ENCODE measurements at places on chromosomes 7 and 10.

DNA sequence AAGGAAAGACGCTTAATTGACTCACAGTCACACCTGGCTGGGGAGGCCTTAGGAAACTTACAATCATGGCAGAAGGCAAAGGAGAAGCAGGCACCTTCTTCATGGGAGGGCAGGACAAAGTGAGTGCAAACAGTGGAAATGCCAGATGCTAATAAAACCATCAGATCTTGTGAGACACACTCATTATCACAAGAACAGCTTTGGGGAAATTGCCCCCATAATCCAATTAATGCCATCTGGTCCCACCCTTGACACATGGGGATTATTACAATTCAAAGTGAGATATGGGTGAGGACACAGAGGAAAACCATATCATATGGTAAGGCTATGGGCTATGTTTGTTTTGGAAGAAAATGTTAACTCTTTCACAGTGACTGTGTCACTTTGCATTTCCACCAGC lies 1272.5 kb upstream of the CELF2 start:
- no peak for DNase-seq

GRCh38 chr10:74859546-74859945 lies 33.1 kb downstream of the KAT6B start:
- no peak for DNase-seq

GRCh38 chr10:62907470-62908212 lies 91.5 kb upstream of the EGR2 start:
- DNase-seq, result no peak

GRCh38 chr7:50709151-50709550 lies 73.5 kb downstream of the GRB10 start:
- DNase-seq, result no peak

DNA sequence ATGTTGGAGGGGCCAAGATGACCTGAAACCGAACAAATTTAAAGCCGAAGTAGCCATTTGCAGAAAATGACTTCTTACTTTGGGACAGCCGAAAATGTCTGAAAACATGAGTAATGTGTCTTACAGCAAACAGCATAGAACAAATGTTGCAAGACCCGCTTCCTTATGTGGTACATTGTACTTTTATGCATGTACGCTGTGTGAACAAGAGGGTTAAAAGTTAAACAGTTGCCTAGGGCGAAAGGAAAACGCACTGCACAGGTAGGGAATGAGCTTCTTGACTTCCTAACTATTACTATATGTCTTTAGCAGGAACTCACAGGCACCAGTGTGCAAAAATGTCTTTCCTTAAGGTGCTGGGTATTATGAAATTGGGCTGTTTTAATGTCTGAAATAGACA lies 303.5 kb upstream of the MGMT start:
- DNase-seq, result no peak

DNA sequence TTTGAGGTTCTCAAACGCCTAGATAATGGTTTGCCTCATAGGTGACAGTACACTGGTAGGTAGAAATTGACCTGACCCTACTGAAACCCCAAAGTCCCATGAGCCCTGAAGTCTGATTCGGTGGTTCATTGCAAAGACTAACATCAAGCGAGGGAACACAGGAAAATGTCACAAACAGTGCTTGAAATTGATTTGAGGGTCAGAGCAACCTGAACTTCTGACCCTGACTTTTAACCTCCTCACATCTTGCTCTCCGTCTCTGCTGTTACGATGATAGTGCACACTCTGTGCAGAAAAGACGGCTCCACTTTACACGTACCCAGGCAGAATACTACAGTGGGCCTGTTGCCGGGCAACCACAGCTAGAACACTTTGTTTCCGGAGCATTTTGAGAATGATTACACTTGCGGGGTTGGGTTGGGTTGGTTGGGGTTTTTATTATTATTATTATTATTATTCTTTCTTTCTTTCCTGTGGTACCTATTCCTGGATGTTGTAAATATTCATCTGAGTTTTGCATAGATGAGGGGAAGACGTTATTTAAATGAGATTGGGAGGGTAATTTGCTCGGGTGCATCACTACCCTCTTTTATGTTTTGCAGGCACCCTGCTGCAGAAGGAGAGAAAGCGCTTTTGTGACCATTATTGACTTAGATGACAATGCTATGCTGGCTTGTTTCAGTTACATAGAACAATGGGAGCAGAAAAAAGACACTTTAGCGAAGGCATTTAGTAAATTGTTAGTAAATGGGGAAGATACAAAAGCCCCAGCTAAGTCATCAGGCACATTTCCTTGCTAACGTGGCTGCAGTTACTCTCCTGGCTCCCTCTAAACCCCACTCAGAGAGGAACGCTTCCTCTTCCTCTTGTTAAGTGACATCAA lies 438.1 kb upstream of the NRP1 start:
- no peak for DNase-seq

DNA sequence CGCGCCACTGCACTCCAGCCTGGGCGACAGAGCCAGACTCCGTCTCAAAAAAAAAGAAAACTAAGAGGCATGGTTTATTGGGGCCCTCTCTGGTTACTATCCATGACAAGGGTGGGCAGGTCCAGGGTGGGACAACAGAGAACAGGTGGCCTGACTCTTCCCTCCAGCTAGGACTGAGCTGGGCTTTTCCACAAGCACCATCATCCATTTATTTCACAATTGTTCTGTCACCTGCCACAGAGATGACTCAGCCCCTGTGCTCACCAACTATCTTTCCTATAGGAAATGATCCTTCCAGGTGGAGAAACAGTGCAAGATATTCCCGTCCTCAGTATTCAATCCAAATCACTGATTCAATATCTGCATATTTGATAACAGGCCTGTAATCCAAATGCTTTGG lies 44.9 kb upstream of the MYL10 start:
- DNase-seq, result no peak

DNA sequence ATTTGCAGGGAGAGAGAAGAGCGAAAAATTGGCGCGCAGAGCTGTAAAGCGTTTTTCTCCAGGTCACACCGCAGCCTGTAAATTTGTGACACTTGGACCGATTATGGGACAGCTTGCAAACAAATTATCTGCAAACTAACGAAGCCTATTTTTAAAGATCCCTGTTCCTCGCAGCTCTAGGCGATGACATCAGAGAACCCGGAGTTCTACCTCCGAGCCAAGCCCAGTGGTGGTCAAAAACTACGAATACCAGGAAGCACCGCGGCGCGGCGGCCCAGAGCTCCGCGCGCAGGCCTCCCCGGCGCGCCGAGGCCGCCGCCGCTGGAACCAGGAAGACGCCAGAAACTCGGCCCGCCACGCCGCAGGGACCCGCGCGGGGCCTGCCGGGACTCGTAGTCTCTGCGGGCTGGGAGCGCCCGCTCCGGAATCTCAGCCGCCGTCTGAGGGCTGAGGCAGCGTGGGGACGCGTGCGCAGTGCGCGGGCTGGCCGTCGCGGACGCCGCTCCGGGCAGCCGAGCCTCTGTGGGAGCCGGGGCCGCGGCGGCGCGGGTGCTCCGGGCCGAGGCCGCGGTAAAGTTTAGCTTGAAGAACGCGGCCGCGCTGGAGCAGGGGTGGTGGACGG lies at the start of gene PLEKHA1:
Gene PLEKHA1, plus strand, starts transcription at position 472 of the 622 bp plus-strand sequence. CDS start 18,493 bp downstream, outside the sequence.
- peak; percentile 80 for DNase-seq

DNA sequence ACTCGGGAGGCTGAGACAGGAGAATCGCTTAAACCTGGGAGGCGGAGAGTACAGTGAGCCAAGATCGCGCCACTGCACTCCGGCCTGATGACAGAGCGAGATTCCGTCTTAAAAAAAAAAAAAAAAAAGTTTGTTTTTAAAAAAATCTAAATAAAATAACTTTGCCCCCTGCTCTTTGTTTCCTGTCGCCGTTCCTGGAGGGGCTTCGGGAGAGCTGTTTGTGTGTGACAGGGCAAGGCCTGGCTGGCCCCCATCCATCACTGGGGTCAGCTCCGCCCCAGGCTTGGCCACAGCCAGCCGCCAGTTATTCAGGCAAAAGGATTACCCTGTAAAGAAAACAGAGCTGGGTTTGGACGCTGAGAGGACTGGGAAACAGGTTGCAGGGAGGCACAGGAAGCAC lies 16.4 kb downstream of the LEP start:
- DNase-seq, result no peak

GRCh38 chr10:52111101-52111891 lies 202.8 kb upstream of the DKK1 start:
- DNase-seq, result no peak

DNA sequence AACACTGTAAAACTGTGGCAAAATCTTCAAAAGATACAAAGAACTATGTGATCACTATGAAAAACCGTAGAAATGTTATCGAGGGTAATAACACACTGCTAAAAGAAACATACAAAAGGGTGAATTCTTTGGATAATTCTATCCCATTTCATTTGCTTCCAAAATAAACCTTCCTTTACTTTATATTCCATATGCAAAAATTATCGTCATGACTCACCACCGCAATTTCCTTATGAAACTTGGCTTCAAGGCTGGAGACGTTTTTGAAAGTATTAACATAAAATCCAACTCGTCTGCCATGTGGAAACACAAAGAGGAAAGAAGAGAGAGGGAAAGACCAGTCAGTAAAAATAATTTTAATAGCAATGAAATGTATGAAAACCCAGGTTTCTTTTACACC lies 165.2 kb downstream of the AMPH start:
- DNase-seq, result no peak

DNA sequence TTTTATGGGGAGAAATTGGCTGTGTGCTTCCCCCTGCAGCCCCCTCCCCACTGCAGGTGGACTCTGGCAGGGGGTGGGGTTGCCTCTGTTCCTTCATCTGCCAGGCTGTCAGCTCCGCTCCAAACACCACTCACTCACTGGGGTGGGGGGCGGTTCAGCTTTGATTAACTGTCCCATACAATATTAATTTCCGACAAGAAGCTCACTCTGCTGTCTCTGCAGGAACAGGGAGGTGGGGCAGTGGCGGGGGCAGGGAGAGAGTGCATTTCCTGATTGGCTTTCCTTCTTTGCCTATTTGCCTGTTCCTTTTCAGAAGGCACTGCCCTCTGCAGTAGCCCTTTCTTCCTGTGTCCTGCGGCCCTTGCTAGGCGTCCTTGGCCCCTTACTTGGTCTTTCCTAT lies 500.8 kb downstream of the PLXNA4 start:
- DNase-seq, result no peak

DNA sequence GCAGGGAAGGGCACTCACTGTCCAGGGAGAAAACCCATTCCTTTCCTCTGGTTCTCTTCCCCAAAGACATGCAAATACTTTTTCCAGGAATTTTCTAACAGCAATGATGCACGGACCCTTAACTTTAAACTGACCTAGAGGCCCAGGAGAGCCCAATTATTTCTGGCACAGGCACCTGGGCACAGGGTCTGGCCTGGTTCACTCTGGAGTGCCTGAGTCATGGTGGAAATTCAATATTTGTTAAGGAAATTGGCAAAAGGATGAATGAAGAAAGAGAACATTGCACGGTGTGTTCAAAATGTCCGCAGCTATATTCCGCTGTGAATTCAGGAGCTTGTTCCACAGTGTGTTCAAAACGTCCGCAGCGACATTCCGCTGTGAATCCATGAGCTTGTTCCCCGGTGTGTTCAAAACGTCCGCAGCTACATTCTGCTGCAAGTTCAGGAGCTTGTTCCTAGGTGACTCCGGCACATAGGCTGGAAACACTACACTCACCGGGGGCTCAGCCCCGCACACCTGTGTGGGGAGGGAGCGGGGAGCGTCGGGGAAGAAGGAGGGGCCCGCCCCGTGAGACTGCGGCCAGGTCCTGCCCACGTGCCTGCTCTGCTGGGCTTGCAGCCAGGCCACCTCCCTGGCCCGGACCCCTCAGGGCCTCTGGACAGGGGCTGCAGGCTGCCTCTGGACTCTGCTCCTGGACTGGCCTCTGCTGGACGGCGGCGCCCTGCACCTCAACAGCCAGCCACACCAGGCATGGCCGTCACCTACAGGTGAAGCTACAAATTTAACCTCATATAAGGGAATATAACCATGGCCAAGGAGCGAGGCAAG lies 72.0 kb upstream of the FAM20C start:
- DNase-seq, result no peak

GRCh38 chr7:70432567-70433001 lies 699.4 kb upstream of the GALNT17 start:
- DNase-seq, result no peak

DNA sequence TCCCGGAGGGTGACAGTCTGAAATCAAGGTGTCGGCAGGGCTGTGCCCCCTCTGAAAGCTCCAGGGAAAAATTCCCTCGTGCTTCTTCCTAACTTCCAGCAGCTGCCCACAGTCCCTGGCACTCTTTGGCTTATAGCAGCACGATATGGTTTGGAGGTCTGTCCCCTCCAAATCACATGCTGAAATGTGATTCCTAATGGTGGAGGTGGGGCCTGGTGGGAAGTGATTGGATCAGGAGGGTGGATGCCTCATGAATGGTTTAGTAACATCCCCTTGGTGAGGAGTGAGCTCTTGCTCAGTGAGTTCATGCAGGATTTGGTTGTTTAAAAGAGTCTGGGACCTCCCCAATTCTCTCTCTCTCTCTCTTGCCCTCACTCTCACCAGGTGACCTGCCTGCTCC lies 51.1 kb downstream of the GPAM start:
- no peak for DNase-seq

- no peak for DNase-seq
These were observed 145.1 kb downstream of the ADRA2A start for GRCh38 chr10:111221682-111222480.

- DNase-seq, result peak; percentile 9
These were observed 173.6 kb downstream of the PRKCQ start for GRCh38 chr10:6406220-6407033.

DNA sequence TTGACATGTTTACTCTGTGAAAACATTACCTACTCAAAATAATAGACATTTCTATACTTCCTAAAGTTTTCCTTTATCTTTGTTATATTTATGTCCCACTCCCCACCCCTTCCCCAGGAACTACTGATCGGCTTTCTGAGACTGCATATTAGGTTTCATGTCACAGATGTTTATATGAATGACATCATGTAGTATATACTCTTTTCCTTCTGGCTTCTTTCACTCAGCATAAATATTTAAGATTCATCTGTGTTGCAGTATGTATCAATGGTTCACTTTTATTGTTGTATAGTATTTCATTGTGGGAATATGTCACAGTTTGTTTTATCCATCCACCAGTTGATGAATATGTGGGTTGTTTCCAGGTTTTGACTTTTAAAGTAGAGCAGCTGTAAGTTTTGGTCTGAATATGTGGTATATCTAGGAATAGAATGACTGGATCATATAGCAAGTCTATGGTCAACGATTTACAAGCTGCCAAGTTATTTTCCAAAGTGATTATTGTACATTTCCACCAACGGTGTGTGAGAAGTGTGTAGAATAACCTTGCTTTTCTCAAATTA lies 73.8 kb upstream of the CAV2 start:
- no peak for DNase-seq

- DNase-seq, result no peak
These were observed 316.7 kb downstream of the PTPRN2 start for GRCh38 chr7:158270856-158271413.

- DNase-seq, result no peak
These were observed 14.1 kb upstream of the CXCL12 start for GRCh38 chr10:44398747-44399658.

GRCh38 chr10:124301736-124302135 lies 117.0 kb downstream of the OAT start:
- no peak for DNase-seq

- no peak for DNase-seq
These were observed 144.2 kb upstream of the GLI3 start for GRCh38 chr7:42381161-42381560.

GRCh38 chr7:41882256-41882655 lies 179.4 kb upstream of the INHBA start:
- no peak for DNase-seq

GRCh38 chr7:78218051-78218450 lies 419.5 kb downstream of the PHTF2 start:
- no peak for DNase-seq

GRCh38 chr10:7101451-7101850 lies 309.4 kb downstream of the SFMBT2 start:
- DNase-seq, result no peak
